OCI-LY7 (cell line): ENCODE measurements at places on chromosomes 4 and X.

GRCh38 chr4:126057371-126057770, 742.6 kb downstream of the FAT4 start:
- no peak for DNase-seq

- DNase-seq, result no peak
These were observed 40.7 kb upstream of the MBTPS2 start for GRCh38 chrX:21798677-21799219.

DNA sequence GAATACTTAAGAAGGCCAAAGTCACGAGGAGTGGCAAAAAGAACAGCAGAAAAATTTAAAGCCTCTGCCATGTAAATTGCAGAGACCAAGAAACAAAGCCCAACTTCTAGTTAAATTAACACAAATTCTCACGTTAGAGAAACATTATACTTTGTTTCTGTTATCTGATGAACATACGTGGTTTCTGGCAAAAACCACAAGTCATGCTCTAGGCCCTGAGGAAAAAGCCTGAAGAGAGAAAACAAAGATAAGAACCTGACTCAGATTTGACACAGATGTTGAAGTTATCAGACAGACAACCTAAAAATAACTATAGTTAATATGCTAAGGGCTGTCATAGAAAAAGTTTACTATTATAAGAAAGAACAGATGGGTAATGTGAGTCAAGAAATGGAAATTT, 149.1 kb upstream of the PCDH10 start:
- DNase-seq, result no peak

DNA sequence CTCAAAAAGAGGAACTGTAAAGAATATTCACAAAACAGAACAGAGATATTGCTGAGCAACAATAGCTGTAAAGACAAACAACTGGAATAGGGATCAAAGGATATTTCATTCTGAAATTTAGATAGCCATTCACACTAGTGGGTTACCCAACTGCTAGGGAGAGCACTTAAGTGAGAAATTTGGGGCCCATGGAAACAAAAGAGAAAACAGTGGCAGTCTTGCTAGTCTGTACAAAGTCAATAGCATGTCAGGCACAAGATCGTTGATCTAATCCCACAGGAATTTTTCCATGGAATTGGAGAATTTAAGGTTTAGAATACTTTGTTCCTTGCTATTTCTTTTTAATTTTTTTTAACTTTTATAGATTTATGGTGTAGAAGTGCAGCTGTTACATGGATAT, 467.0 kb downstream of the PCDH18 start:
- no peak for DNase-seq

- peak; percentile 1 for DNase-seq
These were observed 791.6 kb downstream of the TRIML1 start for GRCh38 chr4:188930822-188931221.

GRCh38 chrX:119755981-119756533, 2.3 kb upstream of the SOWAHD start:
- DNase-seq, result peak; percentile 60

- no peak for DNase-seq
These were observed 18.5 kb upstream of the EDA start for GRCh38 chrX:69597399-69597798.

GRCh38 chrX:86845101-86845500, 672.5 kb upstream of the KLHL4 start:
- no peak for DNase-seq

GRCh38 chrX:10033375-10034007, 66.3 kb downstream of the CLDN34 start:
- DNase-seq, result no peak

GRCh38 chr4:106602711-106603110, 234.1 kb upstream of the GIMD1 start:
- no peak for DNase-seq

- DNase-seq, result no peak
These were observed 6.8 kb upstream of the OCIAD2 start for GRCh38 chr4:48913346-48913745.

DNA sequence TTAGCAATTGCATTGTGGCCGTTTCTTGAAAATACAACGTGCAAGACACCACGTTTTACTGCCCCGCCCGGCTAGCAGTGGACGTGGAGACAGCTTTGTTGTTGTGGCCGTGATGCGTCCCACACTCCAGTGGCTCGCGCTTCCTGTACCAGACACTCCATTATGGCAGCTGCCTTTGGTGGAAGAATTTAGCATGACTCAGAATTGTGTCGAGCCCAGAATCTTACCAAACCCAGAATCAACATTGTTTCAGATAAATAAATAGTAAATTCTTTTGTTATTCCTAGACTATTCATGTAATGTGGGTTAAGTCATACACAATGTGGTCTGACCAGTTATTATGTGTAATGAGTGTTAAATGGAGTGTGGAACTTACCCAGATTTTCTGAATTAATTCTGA, 25.3 kb upstream of the S100P start:
- no peak for DNase-seq

GRCh38 chrX:2837961-2838360, 9.2 kb downstream of the GYG2 start:
- no peak for DNase-seq

DNA sequence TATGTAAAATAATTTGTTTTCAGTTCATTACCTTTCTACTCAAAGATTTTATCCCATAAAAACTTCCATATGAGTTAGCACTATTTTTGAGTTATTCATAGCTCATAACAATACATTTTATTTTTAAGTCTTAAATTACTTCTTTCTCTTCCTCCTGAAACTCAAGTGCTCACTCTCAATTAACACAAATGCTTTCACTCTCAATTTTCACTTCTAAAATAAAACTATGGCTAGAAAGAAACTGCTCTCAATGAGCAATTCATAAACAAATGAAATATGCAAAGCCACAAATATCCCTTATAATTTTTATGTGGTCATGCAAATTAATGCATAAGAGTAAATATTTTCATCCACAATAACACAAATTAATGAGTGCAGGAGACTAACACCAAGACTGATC, 38.8 kb downstream of the MAML3 start:
- no peak for DNase-seq

DNA sequence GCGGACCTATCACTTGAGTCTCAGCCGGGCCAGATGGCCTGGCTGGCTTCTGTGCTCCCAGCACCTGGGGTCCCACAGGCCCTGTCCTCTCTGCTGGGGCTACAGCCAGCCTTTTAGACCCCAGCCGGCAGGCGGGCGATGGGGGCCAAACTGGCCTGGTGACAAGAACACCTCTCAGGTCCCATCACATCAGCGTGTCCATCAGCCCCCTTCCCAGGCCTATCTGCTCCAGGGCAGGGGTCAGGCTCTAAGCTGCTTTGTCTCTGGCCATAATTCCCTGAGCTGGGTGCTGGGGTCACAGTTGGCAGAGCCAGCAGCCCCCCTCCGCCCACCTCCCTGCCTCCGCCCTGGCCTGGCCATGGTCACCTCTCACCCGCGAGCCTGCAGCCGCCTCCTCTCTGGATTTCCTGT, 77.7 kb downstream of the PPP2R2C start:
- DNase-seq, result no peak

DNA sequence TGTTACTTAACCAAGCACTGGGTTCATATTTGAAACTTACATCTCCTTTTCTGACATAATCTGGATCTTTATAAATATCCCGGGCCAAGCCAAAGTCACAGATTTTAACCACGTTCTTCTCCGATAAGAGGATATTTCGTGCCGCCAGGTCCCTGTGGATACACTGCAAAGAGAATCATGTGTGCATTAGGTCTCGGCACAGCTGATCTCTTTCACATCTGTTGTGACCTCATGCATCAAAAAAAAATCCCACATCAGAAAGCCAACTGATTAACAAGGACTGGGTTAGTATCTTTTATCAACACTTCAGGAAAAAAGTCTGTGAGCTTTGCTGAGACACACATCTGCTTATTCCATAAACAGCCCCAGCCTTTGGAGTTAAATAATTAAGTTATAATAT, 35.5 kb downstream of the KDR start:
- DNase-seq, result no peak

GRCh38 chr4:5238173-5238572, 186.9 kb downstream of the STK32B start:
- DNase-seq, result no peak

GRCh38 chr4:78244705-78245485, 187.8 kb downstream of the FRAS1 start:
- no peak for DNase-seq

DNA sequence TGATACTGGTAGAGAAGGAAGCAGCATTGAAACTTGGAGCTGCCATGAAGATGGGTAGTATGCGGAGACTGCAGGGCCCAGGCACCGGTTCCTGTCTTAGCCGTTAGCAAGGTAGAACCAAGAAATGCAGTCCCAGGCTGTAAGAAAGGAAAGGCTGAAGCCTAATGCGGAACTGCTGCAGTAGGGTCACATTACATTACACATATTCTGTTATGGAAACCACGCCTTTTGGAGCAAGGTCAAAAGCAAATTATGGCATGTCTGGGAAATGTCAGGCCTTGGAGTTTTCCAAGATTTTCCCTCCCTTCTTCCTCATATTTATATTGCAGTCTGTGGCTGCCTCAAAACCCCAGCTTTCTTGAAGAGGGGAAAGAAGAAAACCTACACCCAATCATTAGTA, 204.8 kb upstream of the RASGEF1B start:
- no peak for DNase-seq

DNA sequence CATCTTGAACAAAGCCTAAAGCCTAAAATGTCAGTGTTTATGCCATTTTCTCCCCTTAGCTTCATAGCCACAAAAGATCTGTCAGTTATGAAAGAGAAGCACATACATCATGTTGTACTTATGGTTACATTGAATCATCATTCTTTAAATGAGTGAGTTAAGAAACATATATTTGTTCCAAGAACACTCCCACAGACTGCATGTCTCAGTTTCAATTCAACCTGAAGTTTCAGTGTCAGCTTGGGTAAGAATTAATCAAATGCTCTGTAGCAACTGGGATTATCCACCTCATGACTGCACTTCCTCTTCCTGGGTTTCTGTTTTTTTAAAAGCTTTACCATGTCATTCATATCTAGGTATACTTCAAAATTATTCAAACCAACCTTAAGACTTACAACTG, 3.9 kb upstream of the TMPRSS11B start:
- no peak for DNase-seq
